ENCODE measurements at places on chromosomes 7 and 10.

GRCh38 chr7:121017586-121017985 lies 29.1 kb downstream of the CPED1 start:
- DNase-seq: no peak

GRCh38 chr10:130254662-130255061 lies 118.5 kb downstream of the GLRX3 start:
- no peak for DNase-seq

- no peak for DNase-seq
Observed at GRCh38 chr7:42181566-42181965, 55.4 kb downstream of the GLI3 start.

DNA sequence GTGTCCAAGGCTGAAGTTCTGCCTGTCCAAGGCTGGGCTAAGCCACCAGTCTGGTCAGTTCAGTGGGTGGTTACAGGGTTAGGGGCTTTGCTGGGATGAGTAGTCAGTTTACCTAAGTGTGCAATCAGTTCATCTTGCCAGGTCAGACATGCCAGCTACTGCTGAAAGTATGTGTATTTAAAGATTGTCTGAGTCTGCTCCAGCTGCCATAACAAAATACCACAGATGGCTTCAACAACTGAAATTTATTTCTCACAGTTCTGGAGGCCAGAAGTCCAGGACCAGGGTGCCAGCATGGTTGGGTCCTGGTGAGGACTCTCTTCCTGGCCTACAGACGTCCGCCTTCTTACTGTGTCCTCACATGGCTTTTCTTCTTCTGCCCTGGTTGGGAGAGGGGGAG lies 52.4 kb upstream of the TNS3 start:
- DNase-seq: no peak

GRCh38 chr7:120097020-120097419 lies 176.0 kb upstream of the KCND2 start:
- no peak for DNase-seq

- DNase-seq: peak; percentile 8
Observed at GRCh38 chr7:132394283-132395198, 181.7 kb downstream of the PLXNA4 start.
